NCI-H1048 (cell line): ENCODE measurements at places on chromosomes 3 and 15.

DNA sequence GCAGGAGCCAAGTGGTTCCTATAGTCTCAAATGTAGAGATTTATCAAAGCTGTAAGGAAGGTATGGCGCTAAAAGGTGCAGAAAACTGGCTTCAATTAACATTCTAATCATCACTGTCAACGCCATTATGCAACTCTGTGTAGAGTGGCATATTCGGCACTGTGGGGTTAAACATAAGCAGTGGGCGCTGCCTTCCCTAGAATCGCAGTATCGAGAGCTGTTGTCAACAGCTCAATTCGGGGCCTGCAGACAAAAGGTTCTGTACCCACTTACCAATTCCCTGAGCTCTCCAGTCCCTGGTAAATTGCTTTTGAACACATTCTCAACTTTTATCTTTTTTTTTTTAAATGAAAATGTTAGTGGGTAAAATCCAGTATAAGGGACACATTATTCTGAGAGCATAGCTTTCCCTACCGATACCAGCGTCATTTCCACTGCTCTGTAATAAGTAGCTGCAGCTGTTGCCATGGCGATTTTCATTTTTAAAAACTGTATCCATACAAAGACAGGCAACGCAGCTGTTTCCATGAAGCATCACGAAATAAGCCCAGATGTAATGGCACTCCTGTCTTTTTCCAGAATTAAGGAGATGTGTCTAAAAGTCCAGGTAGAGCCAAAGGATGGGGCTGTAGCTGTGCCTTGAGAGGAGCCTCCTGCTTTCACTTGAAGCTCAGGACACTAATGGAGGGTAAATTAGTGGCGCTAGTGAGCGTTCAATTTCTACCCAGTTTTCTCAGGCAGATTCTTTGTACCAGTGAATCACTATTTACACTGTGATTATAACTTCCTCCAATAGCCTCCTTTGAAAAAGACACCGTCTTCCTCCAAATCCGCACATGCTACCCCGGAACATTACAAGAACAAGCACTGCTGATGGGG lies 250.3 kb downstream of the SLC9A9 start:
- no peak for DNase-seq

DNA sequence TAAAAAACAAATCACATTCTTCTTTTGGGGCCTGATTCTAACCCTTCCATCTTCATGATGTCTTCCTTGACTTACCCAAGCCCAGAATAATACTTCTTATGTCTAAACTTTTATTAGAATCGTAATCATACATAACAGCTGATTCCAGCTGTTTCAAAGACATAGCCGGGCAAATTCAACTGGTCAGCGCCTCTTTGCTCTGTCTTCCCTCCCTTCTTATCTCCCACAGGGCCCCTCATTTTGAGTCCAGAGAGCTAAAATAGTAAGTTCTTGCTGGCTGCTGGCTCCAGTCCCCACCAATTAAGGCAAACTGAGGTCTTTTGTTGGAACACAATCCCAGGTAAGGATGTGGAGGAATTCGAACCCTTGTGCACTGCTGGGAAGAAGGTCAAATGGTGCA lies 108.6 kb downstream of the ADCY5 start:
- no peak for DNase-seq

- no peak for DNase-seq
Observed at GRCh38 chr3:89072642-89073041, 34.8 kb upstream of the EPHA3 start.

DNA sequence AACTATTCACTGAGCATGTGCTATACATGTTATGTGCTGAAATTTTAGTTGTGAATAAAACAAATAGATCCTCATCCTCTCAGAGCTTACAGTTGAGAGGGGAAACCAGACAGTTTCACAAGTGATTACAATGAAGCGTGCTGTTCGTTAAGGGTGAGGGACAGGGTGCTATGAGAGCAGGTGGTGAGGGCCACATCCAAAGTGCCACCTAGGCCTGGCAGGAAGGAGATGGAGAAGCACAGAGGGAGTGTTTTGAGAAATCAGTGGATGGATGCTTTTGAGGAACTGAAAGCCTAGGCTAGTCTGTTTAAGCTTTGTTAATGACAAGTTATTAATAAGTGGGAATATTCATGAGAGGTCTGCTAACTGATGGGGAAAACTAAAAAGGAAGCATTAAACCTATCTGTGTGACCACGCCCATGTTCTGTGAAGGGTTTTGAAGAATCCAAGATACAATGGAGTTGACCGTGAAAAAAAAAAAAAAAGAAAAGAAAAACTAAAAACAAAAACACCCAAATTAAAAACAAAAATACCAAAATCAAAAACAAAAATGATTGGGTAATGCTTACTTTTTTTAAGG lies 7.3 kb downstream of the MCTP2 start:
- no peak for DNase-seq

DNA sequence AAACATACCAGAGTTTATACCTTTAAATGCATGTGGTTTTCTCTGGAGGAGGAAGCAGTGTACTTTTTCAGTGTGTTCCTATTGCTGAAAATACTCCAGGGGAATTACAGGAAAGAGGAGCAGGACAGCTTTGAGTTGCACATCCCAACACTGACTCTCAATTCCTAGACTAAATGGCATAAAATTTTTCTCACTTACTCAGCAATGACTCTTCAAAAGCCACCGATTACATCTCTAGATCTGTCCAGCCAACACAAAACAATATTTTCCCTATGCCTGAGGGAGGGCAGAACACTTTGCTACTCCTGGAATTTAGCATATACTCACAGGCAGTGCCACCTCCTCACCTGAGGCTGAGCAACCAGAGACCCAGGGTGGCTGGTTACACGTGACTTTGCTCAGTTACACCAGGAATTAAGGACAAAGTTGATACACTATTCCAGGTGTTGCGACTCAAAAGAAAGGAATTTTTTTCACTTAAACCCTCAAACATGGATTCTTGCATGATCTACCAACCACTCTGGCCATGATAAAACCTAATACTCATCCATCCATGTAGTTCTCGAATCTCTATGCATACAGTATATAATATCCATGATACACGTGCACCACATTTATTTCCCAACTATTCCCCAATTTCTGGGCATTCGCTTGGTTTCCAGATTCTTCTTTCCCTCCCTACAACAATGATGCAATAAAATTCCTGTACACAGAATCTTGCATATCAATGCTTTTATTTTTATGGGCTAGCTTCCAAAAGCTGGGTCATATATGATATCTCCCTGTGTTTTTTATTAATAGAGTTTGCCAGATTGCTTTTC lies 194.6 kb downstream of the THRB start:
- no peak for DNase-seq

DNA sequence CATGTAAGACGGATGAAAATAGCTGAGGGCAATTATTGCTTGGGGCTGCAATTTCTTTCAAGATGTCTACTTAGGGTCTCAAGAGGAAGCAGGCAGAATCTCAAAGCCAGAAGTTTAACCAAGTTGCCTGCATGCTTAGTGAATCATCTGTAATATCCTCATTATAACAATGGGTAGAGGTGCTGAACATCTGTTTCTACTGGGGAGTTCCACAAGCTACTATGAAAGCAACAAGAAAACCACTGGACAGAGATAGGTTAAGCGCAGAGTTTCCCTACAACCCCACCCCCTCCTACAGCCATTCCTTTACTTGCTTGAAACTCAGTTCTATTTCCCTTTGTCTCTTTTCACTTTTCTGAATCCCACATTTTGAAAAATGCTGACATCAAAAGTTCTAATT lies 759.4 kb upstream of the GBE1 start:
- DNase-seq = no peak

GRCh38 chr3:181712553-181713279 lies 991 bp downstream of the SOX2 start:
- DNase-seq = no peak

- DNase-seq = no peak
Observed at GRCh38 chr3:177703788-177704187, 506.5 kb upstream of the TBL1XR1 start.

DNA sequence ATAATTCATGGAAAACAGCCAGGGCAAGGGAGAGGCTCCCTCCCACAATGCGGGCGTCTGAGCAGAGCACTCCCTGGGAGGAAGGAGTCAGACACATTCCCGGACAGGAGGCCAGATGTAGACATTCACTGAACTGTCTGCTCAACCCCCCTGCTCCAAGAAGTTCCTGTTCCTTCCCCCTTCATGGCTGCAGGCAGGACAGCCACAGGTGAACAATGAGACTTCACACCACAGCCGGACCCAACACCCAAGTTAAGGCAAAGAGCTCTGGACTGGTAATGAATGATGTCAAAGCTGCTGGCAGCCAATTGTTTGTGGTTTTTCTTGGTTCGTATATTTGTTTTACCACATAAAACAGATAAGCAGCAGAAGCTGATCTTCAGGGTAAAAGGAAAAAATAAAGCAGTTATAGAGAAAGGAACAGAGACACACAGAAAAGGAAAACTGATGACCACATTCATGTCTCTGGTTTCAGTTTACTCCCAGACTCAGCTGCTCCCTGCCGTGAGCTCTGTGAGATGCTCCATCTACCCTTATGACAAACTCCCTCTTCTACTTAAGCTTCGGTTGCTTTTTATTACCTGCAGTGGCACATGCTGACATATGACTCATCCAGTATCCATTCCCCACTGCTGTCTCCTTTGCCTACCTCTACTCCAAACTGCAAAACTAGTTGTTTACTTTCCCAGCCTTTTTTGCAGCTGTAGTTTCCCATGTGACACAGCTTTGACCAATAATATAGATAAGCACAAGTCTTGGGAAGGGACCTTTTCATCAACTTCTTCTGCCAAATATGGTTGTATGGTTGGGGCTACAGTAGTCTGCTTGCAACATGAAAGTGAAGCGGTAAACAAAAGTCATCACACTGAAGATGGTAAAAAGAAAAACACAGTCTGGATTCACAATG lies 33.1 kb downstream of the DZIP1L start:
- no peak for DNase-seq

GRCh38 chr15:31372635-31373091 lies 46.0 kb downstream of the KLF13 start:
- DNase-seq = no peak

DNA sequence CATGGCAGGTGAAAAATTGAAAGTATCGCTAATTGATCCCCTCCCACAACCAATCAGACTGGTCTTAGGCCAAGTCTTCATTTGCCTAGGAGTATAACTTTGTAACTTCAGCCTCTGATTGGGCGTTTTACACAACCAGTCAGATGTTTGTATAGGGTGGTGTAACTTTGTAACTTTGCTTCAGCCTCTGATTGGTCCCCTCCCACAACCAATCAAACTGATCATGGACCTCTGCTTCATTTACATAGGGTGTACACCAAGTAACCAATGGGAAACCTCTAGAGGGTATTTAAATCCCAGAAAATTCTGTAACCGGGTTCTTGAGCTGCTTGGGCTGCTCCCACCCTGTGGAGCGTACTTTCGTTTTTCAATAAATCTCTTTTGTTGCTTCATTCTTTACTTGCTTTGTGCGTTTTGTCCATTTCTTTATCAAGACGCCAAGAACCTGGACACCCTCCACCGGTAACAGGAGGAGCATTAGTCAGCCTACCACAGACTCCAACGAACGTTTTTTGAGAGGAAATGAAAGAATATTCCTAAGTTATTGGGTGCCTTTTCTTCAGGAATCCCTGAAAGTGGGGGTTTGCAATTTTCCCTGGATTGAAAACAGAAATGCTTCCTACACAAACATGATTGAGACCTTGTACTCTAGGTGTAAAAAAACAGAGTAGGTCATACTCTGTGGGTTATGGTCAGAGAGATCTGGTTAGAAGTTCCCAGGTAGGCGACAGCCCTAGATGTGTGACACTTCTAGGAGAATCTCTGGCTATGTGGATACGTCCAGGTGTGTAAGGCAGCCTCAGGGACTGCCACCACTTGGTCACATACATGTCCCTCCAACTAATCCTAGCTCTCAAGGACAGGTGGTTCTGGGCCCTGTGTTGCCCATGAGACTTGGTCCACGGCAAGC lies 5.5 kb upstream of the SACM1L start:
- no peak for DNase-seq

GRCh38 chr3:185024406-185024805 lies 128.5 kb downstream of the C3orf70 start:
- no peak for DNase-seq

DNA sequence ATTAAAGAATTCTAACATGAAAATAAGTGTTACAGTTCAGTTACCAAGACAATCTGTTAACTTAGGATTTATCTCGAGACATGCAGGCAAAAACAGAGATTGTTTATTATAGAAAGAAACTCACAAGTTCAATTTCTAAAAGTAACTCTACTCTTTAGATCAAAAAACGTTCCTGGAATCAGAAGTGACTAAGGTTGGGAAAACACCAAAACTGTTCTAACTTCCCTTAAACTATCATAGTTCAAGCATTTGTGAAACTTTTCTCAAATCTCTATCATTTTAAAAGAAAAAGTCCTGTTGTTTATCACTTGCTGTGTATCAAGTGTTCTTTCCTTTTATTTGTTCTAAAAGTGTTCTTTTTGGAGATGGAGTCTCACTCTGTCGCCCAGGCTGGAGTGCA lies 8.7 kb downstream of the WDR82 start:
- no peak for DNase-seq

- DNase-seq = no peak
Observed at GRCh38 chr3:40663280-40663679, 138.5 kb downstream of the ZNF621 start.

GRCh38 chr15:88623061-88623460 lies 1.9 kb downstream of the AEN start:
- no peak for DNase-seq

GRCh38 chr3:162134571-162134970 lies 638.0 kb downstream of the OTOL1 start:
- no peak for DNase-seq

DNA sequence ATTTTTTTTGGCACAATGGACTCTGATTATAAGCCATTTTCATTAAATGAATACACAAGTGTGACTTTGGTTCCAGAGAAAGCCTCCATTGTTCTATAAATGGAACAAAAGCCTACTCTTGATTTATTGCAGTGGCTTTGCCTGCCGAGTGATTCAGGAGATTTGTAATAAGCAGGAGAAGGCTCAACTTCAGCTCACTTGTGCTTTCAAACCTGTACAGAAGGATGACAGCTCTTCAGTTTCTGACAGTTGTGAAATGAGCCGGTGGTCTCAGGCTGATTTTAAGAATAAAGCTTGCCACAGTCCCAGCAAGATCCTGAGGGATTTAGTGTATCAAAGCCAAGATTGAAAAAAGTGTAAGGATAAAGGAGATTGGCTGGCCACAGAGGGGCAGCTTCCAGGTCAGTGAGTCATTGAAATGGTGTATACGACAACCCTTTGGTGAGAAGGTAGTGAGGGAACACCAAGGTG lies 438.8 kb upstream of the TGFBR2 start:
- DNase-seq = no peak

GRCh38 chr3:194691481-194692283 lies 6.0 kb downstream of the FAM43A start:
- DNase-seq = no peak
